ENCODE measurements at places on chromosomes 6 and 20.

DNA sequence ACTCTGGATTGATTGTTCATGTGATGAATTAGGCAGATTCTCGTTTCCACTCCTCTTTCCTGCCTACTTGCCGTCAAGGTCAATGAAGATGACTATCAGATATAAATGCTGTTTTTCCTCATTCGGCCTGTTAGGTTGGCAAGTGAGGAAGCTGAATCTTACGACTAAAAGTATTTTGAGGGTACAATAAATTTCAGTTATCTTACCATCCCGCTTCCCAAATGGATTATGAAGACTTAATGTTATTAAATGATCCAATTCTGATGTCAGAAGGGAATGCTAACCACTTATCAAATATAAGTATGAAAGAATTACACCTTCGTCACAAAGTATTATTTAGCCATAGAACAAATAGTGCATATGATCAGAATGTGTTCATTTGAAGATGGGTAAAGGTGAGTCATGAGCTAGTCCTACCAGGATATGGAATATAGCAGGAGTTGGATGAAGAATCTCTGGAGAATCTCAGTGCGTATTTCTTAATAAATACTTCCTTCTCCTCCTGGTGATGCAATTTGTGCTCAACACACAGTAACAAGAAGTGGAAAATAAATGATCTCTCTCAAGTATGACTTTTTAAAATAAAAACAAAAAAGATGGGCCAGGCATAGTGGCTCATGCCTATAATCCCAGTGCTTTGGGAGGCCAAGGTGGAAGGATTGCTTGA lies 4.6 kb downstream of the GPLD1 start:
- peaks cover 4% of the 10 kb centered on the region for H3K4me1 ChIP-seq
- no peak overlapping the region for H3K4me3 ChIP-seq
- H3K36me3 ChIP-seq = no peaks in the 10 kb centered on the region
- DNase-seq = no peak

GRCh38 chr6:89657445-89658158 lies 19.1 kb upstream of the LYRM2 start:
- DNase-seq = no peak
- peak overlapping the region; percentile 68 for H3K27ac ChIP-seq
- peaks cover 6% of the 10 kb centered on the region for H3K36me3 ChIP-seq
- H3K4me3 ChIP-seq = no peak overlapping the region
- no peaks in the 10 kb centered on the region for H3K4me1 ChIP-seq
- no peaks in the 10 kb centered on the region for H3K27me3 ChIP-seq

GRCh38 chr6:39561536-39562266 lies 163.5 kb downstream of the KIF6 start:
- no peaks in the 10 kb centered on the region for H3K4me1 ChIP-seq
- H3K27ac ChIP-seq = no peak overlapping the region
- H3K27me3 ChIP-seq = no peaks in the 10 kb centered on the region
- no peaks in the 10 kb centered on the region for H3K36me3 ChIP-seq
- no peak for DNase-seq

- no peak overlapping the region for H3K4me3 ChIP-seq
- H3K27ac ChIP-seq = no peak overlapping the region
- peaks cover 6% of the 10 kb centered on the region for H3K4me1 ChIP-seq
- DNase-seq = peak; percentile 34
- H3K27me3 ChIP-seq = peaks cover 26% of the 10 kb centered on the region
These were observed 58.7 kb upstream of the SLC2A12 start for GRCh38 chr6:134111062-134111677.

DNA sequence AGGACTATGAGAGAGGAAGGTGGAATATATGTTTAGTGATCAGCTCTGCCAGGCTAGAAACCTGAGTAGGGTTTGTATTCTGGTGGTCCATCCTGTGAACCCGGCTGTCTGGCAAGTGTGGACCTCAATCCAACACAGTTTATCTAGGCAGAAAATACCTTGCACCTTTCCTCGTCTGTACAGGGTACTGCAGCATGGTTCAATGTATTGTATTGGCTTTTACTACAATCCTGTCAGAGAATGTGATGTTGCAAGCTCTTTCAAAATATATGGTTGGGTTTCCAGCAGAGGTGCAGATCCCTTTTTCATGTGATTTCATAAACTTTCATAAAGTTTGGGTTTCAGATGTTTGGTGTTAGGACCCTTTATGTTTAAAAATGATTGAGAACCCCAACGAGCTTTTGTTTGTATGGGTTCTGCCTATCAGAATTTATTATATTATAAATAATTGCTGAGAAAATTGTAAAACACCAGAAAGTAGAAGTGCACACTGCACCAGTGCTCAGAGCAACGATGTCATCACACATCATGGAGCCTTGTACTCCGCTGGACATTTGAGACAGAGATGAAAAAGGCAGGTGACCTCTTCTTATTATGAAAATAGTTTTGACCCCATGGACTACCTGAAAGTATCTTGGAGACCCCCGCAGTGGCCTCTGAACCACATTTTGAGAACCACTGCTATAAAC lies 106.6 kb downstream of the RTN4IP1 start:
- no peak for DNase-seq
- no peaks in the 10 kb centered on the region for H3K27me3 ChIP-seq
- H3K4me3 ChIP-seq = peak overlapping the region; percentile 95
- H3K27ac ChIP-seq = peak overlapping the region; percentile 98

DNA sequence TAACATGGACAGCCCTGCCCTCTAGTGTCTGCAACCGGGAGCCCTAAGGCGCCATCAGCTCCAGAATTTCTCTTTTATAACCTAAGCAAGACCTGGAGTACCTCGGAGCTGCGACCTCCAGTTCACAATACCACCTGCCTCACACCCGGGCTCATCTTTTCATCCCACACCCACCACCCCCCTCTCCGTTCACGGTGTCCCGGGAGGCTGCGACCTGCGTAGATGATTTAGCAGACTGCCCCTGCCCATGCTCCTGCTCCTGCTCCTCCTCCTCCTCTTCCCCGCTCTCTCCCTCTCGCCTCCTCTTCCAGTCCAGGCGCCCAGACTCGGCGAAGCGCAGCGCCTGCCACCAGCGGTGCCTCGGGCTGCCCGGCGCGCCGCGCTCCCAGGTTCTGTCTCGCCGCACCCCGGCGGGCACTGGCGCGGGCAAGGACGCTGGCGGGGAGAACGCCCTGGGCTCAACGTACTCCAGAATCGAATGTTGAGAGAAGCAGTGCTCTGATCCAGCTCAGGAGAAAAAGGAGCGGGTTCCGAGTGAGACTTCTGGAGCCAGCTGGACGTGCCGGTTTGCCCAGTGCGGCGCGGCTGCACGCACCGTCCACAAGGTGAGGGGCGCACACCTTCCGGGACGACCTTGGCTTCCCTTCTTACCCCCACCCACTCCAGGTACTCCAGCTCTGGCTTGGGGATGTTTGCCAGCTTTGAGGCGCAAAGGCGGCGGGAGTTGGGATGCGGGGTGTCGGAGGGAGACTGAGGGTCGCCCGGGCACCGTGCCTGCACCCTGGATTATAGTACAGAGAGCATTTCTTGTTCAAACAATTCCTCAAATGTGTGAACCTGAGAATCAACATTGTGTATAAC lies at the start of gene HTR1E:
Gene HTR1E, plus strand, starts transcription at position 310 of the 861 bp plus-strand sequence. CDS start 77,807 bp downstream, outside the sequence.
- H3K27me3 ChIP-seq = peaks cover 61% of the 10 kb centered on the region
- peaks cover 3% of the 10 kb centered on the region for H3K4me1 ChIP-seq
- peaks cover 4% of the 10 kb centered on the region for H3K36me3 ChIP-seq
- H3K4me3 ChIP-seq = peak within 1 kb of the TSS; percentile 44

DNA sequence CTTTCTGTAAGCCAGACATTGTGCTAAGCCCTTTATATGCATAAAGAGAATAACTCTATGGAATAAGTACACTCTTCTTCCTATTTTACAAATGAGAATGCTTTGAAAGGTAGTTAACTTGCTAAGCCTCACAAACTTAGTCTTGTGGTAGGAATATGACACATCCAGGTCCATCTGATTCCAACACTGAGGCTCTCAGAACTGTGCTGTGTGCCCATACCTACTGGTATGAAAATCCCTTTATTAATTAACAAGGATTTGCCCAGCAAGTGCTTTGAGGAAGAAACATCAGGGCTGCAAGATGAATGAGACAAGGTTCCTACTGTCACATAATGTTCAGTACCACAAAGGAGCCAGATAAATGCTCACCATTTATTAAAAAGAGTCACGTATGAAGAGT lies 122.6 kb downstream of the TNFRSF21 start:
- no peak overlapping the region for H3K4me3 ChIP-seq
- peaks cover 36% of the 10 kb centered on the region for H3K27me3 ChIP-seq
- H3K4me1 ChIP-seq = peaks cover 2% of the 10 kb centered on the region

- H3K36me3 ChIP-seq = no peaks in the 10 kb centered on the region
- H3K27ac ChIP-seq = peak overlapping the region; percentile 32
- H3K27me3 ChIP-seq = no peaks in the 10 kb centered on the region
- peak overlapping the region; percentile 53 for H3K4me3 ChIP-seq
- peaks cover 19% of the 10 kb centered on the region for H3K4me1 ChIP-seq
- no peak for DNase-seq
These were observed 94.5 kb upstream of the STXBP5 start for GRCh38 chr6:147109707-147110106.

- H3K36me3 ChIP-seq = no peaks in the 10 kb centered on the region
- DNase-seq = no peak
- peaks cover 35% of the 10 kb centered on the region for H3K4me1 ChIP-seq
- peak overlapping the region; percentile 57 for H3K27ac ChIP-seq
- H3K4me3 ChIP-seq = peak overlapping the region; percentile 63
- H3K27me3 ChIP-seq = peaks cover 15% of the 10 kb centered on the region
These were observed 95.8 kb downstream of the TMEM242 start for GRCh38 chr6:157227202-157228166.

GRCh38 chr6:44056392-44057237 lies 70.6 kb downstream of the MRPL14 start:
- no peak overlapping the region for H3K4me3 ChIP-seq
- peaks cover 3% of the 10 kb centered on the region for H3K36me3 ChIP-seq
- no peak overlapping the region for H3K27ac ChIP-seq
- peaks cover 14% of the 10 kb centered on the region for H3K27me3 ChIP-seq

DNA sequence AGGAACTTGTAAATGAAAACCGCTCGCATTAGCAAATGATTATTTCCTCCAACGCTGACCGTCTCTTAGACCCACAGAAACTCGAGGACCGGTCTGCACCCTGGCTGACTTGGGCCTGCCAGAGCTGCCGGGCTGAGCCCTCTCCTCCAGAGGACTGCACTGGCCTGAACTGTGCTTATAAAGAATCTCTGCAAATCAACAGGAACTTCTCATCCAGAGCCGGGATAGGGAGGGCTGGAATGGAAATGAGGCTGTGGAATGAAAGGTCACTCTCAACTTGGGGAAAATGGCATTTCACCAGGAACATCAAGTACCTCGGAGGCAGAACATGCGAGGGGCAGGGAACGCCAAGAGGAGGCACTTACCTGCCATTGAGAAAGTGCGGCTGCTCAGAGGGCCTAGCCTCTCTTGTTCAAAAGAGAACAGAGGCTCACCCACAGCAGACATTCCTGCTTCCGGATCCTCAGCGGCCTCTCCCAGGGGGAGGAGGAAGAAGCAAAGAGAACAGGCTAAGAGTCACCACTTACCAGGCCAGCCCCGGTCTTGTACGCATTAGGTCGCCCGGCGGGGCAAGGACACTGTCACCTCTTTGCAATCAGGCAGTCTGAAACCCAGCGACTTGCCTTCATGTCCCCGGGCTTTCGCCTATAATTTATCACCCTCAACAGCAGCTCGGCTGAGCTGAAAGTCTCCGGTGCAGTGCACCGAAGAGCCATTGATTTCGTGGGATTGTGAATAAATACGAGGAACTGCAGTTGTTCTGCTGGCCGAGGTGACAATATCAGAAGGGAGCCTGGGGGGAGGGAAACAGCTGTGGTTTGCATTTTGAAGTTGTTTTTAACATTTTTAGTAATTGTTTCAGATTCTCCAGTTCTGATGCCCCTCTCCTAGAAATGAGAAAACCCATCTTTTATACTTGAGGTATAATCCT lies 37.6 kb downstream of the ZMYND8 start:
- no peak for DNase-seq
- no peaks in the 10 kb centered on the region for H3K36me3 ChIP-seq
- peaks cover 48% of the 10 kb centered on the region for H3K4me1 ChIP-seq
- H3K4me3 ChIP-seq = peak overlapping the region; percentile 39

DNA sequence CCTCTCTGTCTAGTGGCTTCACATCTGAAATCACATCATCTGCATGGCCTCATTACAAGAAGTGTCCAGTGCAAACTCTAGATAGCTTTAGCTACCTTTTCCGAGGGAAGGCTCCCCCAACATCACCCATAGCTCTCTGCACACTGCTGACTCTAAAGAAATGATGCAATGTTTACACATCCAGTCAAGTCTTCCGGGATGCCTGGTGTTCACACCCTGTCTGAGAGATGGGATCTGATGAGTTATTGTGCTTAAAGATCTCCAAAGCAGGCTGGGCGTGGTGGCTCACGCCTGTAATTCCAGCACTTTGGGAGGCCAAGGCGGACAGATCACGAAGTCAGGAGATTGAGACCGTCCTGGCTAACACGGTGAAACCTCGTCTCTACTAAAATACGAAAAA lies 404.6 kb upstream of the IRAK1BP1 start:
- H3K36me3 ChIP-seq = no peaks in the 10 kb centered on the region
- H3K4me1 ChIP-seq = no peaks in the 10 kb centered on the region
- no peak overlapping the region for H3K4me3 ChIP-seq
- no peak for DNase-seq
- H3K27me3 ChIP-seq = no peaks in the 10 kb centered on the region

- H3K27ac ChIP-seq = no peak overlapping the region
- peaks cover 5% of the 10 kb centered on the region for H3K4me1 ChIP-seq
- H3K27me3 ChIP-seq = peaks cover 81% of the 10 kb centered on the region
- peaks cover 5% of the 10 kb centered on the region for H3K36me3 ChIP-seq
- no peak for DNase-seq
These were observed 43.4 kb upstream of the BLCAP start for GRCh38 chr20:37571033-37571432.

DNA sequence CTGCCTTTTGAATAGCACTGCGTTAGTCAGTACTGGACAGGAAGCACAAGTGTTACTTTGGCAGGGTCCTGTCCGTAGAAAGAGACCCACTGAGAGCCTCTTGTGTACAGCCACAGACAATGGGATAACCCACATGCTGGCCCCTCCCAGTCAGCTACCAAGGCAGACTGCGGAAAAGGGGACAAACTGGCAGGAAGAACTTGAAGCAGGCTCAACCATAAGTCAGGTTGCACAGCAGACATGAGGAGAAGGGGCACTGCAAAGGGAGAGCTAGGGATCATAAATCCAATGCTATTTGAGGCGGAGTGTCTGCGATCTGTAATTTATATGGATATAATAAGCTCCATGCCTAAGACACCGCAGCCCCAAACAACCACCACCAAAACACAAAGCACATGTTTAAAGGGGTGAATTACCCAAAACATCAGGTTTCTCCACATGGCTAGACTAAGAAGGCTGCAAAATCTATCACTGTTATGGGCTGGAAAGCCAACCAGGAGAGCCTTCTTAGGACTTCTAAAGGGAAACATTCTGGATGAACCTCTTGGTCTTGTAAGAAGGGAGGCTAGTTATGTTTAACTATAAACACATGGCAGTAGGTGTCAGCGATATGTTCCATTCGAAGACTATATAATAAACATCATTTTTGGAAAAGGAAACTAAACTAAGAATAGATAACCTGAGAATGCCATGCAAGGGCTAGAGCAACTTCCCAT lies 141.7 kb downstream of the BACH2 start:
- DNase-seq = no peak
- H3K4me3 ChIP-seq = no peak overlapping the region
- H3K4me1 ChIP-seq = peaks cover 26% of the 10 kb centered on the region
- no peaks in the 10 kb centered on the region for H3K27me3 ChIP-seq

Measured in T-helper 17 cell (primary cell).